ENCODE measurements at places on chromosomes 7 and 10. TPM values are rescaled to one million over a fixed set of nuclear protein-coding genes. Genes with fewer than 3 reads are reported as not detected.

The PALD1 gene
- 21.6 TPM for total RNA-seq

DNA sequence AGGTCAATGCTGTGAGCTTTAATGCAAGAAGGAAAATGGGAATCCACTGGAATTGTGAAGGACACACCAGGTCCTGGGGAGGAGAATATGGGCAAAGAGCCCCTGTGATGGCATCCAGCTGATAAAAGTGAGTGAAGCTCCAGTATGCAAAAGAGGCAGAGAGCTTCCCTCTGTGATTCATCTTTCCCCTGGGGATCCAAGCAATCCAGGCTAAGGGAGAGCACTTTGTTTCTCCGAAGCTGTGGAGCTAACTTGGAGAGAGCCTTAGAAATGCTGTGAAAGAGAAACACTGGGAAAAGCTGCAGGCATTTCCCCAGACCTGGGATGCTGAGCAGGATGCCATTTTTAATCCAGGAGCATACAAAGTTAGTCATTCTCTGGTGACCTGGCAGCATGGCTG, 489.5 kb downstream of the SH2D4B start:
- DNase-seq = no peak

DNA sequence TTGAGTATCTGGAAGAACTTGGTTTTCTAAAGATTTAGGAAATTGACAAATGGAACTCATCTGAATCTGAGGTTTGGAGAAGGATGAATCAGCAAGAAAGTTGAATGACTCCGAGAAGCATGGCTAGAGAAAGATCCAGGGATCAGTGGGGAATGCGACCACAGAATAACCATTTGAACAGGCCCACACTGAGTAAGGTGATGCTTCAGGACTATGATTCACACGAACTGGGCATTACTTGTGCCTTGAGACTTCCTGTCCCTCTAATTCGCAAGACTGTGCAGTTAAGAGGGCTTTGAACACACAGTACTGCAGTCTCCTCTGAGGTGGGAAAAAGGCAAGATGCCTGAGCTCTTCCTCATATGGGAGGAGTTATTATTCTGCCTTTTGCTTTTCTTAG, 395.5 kb upstream of the POM121L12 start:
- no peak for DNase-seq

GRCh38 chr7:18975689-18976280, 141.7 kb downstream of the TWIST1 start:
- DNase-seq = no peak

DNA sequence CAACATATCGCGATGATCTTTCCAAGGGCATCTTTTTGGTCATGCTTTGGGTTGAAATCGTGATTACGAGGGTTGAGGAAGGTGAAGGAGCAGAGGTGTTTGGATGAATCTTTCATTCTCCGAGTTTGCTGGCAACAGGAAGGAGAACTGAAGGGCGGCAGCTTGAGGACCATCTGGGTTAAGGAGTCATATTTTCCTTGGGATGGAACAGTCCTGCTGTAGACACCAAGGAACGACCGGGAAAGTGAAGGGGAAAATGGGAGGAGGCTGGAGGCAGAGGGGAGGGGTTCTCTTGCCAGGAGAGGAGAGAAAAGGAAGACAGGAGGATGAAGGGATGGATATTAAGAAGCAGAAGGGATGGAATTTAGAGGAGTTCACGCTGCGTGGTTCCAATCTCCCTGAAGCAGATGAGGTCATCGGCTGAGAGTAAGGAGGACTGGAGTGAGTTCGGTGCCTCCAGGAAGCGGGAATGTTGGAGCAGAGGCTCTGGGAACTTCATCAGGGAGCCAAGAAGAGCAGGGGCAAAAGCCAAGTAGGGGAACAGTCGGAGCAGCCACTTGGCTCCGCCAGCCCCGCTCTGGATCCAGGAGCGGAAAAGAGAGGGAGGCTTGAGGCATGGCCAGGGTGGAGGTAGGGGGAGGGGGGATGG, 116.6 kb upstream of the GALNT17 start:
- DNase-seq = no peak

Measured in H9 (cell line).